CD4-positive, alpha-beta T cell (primary cell): ENCODE measurements at places on chromosomes 2 and 18. TPM values are rescaled to one million over a fixed set of nuclear protein-coding genes. Genes with fewer than 3 reads are reported as not detected.

GRCh38 chr2:182952741-182953450, 85.4 kb downstream of the NCKAP1 start:
- DNase-seq = no peak

DNA sequence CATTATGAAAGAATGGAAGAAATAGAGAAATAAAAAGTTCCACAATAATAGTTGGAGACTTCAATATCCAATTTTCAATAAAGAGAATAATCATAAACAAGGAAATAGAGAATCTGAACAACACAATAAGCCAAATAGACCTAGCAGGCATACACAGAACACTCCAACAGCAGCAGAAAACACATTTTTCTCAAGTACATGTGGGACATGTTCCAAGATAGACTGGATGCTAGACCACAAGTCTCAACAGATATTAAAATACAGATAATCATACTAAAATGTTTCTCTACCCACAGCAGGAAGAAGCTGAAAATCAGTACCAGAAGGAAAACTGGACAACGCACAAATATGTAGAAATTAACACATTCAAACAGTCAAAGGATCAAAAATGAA, 113.9 kb downstream of the USP34 start:
- no peak for DNase-seq

- no peak for DNase-seq
Observed at GRCh38 chr2:127034051-127034450, 72.9 kb downstream of the BIN1 start.

DNA sequence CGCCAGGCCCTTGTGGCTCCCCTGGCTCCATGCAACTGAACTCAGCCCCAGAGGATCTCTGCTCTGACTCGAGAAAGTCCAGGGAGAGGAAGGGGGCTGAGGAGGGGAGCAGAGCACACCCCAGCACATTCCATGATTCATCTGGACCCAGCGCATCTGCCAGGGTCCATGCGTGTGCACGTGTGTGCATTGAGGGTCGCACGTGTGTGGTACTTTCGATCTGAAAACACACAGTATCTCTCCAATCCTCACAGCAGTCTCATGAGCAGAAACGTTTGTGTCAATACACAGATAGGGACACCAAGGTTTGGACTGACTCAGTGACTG, 146.4 kb upstream of the ID2 start:
- DNase-seq = no peak

DNA sequence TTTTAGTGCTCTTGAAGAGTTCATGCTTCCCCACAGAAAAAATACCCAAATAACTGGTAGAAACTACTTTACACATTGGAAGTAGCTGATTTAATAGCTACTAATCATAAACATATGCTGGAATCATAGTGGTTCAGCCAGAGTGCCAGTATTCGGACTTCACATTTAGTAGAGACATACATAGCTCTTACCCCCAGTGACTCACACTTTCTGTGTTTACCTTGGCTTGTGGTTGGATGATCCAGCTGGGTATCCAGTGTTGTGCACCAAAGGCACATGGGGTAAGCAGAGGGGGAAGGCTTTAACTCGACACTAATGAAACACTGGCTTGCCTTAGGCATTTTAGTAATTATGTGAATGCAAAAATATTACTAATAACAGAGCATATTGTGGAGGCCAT, 18.1 kb downstream of the ARHGAP28 start:
- DNase-seq = no peak

Gene SCN7A
- not detected for total RNA-seq

- no peak for DNase-seq
Observed at GRCh38 chr2:170214309-170214948, 36.5 kb downstream of the MYO3B start.

Gene MTIF2
- 13.0 TPM for total RNA-seq

GRCh38 chr2:48568547-48568946, 38.6 kb downstream of the STON1 start:
- DNase-seq = no peak

Gene RAB6C
- not detected for total RNA-seq

DNA sequence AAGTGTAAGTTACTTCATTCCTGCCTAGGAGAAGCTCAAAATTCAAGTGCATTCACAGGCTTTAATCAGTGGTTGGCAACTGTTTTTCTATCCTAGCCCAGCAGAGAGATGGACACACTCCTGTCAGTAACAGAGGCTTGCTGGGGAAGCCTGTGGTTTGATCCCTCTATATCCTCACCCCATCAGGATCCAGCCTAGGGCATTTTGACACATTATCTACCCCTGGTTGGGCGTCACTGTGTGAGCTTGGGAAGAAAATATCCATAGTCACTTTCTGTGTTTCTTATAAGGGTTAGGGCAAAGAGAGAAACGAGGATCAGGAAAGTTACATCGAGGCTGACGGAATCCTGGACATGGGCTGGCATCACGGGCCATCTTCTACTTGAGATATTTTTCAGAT, 10.0 kb downstream of the NT5DC4 start:
- no peak for DNase-seq

Gene CFAP221
- total RNA-seq = not detected

Gene DYSF
- 0.27 TPM for total RNA-seq

DNA sequence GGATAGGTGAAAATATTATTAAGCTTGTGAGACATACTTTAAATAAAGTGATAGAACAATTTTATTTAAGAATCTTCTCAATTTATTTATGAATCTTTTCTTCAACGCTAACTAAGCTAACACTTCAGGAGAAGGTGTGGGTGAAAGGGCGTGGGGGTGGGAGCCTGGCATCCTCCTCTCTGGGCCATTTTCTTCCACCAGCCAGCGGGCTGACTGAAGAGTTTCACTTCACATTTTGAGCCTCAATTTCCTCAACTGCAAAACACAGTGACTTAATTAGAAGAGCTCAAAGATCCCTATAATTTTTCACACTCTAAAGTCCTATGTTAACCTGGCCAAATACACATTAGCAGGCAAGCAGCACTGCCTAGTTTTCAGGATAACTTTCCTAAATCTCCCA, 94.8 kb downstream of the FTCDNL1 start:
- DNase-seq = no peak

DNA sequence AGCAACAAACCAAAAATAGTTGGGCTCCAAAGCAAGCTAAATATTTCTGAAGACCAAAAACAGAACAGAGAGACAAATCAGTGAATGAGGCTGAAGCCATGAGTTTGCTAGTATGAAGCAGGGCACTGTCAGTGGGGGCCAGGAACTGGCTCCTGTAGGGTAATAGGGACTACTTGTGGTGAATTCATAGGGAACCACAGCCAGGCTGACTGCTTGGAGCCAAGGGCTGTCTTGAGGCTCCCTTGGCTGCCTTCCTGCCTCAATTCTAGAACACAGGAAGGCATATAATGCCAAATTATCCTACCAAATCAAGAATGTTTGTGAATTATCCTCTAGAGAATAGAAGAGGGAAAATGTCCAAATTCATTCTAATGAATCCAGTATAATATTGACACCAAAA, 406.0 kb downstream of the CCDC85A start:
- DNase-seq = no peak

Gene CUL3
- total RNA-seq = 115 TPM

- DNase-seq = no peak
Observed at GRCh38 chr18:25019931-25020330, 332.0 kb downstream of the ZNF521 start.

GRCh38 chr18:6605115-6605869, 124.2 kb upstream of the ARHGAP28 start:
- no peak for DNase-seq

DNA sequence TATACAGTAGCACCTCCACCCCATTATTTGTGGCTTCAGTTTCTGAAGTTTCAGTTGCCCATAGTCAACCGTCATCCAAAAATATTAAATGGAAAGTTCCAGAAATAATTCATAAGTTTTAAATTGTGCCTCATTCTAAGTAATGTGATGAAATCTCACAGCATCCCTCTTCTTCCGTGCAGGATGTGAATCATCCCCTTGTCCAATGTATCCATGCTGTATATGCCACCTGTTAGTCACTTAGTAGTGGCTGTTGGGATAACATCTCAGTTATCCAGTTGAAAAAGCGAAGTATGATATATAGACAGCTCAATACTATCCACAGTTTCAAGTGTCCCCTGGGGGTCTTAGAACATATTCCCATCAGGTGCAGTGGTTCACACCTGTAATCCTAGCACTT, 119.1 kb upstream of the OTX1 start:
- DNase-seq = no peak

- DNase-seq = no peak
Observed at GRCh38 chr18:68440433-68440832, 274.5 kb downstream of the TMX3 start.

Gene FOXI3
- not detected for total RNA-seq

- no peak for DNase-seq
Observed at GRCh38 chr18:44358402-44358801, 322.3 kb upstream of the SETBP1 start.

Gene CCL20
- total RNA-seq = 1.5 TPM

Gene NDUFAF7
- total RNA-seq = 21.4 TPM

- no peak for DNase-seq
Observed at GRCh38 chr2:118148809-118149208, 60.5 kb downstream of the INSIG2 start.

DNA sequence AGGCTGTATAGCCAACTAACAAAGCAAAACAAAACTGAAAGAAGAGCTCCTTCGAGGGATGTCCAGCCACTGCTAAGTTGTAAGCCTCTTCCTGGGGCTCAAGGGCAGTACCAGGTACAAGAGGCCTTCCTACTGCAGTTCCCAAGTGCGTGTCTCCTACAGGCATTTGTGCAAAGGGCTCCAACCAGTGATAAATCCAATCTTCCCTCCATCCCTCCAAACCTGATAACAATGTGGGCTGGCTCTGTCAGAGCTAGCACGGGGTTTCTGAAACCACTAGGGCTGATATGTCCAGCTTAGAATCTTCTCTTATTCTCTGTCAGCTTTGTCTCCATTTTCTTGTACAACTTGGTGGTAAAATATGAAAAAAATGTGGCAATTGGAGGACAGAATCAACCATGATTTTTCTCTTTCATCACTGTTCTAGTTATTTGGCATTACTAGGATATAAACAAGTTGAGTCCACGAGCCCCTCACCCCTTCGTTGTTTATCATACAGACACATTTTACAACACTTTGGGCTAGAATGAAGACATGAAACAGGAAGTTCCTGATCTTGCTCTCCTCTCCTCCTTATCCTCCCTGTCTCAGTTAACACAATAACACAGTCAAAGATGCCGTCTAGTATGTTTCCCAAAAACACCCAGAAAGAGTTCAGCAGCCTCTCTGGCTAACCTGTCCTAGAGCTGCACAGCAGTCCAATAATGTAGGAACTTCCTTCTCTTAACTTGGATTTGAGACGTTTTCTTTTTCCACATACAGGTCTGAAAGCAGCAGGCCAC, 35.4 kb upstream of the WIPF1 start:
- DNase-seq = no peak

DNA sequence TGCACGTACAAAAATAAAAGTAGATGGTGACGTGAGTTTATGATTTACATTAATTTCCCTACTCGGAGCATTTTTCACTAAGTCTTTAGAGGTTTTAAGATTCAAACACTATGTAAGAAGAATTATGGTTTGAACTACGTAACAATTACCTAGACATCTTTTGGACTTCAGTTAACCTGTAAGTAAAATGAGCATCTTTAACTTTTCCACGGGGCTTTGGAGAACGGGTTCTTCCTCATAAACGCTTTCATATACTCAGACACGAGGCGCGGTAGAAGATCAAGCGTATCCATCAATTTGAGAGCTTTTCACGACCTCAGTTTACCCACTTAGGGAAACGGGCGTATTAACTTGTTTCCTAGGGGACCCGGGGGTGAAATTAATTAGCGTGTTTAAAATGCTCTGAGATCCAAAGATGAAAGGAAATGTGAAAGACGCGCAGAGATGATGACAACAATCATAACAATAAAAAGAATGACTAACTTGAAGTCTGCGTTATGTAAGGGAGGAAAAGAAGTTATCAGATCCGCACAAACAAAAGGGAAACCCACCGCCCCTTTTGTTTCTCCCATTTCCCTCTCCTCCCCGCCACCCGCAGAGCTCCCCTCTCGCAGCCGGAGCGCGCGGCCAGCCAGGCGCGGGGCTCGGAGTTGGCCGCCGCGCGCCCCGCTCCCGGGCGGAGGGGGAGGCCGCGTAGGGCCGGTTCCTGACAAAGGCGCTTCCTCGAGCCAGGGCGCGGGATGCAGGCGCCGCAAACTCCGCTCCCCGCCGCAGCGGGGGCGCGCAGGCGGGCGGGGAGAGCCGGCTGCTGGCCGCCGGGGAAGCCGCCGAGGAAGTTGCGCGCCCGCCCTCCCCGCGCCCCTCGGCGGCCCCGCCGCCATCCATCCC, 807 bp downstream of the PELI1 start:
- peak; percentile 14 for DNase-seq

Gene DCDC2C
- not detected for total RNA-seq

GRCh38 chr2:86675104-86675503, 45.0 kb upstream of the RMND5A start:
- no peak for DNase-seq

GRCh38 chr2:160207804-160208654, 8.0 kb upstream of the ITGB6 start:
- DNase-seq = no peak

GRCh38 chr2:211934811-211935210, 603.8 kb downstream of the ERBB4 start:
- no peak for DNase-seq

DNA sequence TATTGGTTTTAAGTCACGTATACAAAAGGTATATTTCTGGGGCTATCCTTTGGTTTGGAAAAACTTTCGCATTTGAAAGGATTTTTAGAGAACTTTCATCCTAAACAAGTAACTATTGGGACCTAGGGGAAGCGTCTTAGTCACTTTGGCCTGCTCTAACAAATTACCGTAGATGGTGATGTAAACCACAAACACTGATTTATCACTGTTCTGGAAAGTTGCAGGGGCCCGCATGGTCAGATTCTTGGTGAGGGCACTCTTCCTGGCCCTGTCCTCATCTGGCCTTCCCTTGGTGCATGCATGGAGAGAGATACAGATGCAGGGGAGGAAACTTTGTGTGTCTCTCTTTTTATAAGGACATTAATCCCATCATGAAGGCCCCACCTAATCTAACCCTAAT, 49.1 kb upstream of the ANKRD62 start:
- no peak for DNase-seq

- no peak for DNase-seq
Observed at GRCh38 chr2:219401606-219402005, 13.9 kb upstream of the DNPEP start.

GRCh38 chr2:157476953-157477709, 33.2 kb upstream of the CYTIP start:
- DNase-seq = no peak

- DNase-seq = no peak
Observed at GRCh38 chr18:24486684-24487083, 26.2 kb downstream of the HRH4 start.

DNA sequence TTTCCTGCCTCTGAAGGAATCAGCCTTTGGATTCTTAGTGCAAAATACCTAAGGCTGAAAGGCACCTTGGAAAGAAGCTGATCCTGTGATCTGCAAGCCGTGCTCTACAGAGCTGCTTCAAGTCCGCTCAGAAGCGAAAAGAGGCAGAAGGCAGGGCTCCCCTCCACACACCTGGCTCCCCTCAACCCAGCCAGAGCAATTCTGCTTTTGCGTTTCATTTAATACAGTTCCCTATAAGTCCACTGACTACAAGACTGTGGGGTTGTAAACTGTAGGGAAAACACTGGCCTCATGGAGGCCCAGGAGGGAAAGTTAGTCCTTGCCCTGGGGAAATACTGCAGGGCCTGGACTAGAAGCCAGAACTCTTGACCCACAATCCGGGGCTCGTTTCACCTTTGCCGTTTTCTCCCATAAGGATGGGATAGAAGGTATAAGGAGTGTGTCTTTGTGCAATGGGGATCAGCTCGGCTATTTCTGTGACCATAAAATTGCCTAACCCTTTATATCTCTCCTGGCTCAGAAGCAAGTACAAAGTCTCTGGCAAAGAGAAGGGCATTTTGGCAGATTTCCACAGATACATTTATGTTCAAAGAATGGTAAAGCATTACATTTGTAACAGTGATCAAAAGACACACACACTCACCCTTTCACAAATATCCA, 95.8 kb upstream of the TEX51 start:
- DNase-seq = no peak
